Central memory CD4-positive, alpha-beta T cell (primary cell): ENCODE measurements at places on chromosomes 2 and 18.

DNA sequence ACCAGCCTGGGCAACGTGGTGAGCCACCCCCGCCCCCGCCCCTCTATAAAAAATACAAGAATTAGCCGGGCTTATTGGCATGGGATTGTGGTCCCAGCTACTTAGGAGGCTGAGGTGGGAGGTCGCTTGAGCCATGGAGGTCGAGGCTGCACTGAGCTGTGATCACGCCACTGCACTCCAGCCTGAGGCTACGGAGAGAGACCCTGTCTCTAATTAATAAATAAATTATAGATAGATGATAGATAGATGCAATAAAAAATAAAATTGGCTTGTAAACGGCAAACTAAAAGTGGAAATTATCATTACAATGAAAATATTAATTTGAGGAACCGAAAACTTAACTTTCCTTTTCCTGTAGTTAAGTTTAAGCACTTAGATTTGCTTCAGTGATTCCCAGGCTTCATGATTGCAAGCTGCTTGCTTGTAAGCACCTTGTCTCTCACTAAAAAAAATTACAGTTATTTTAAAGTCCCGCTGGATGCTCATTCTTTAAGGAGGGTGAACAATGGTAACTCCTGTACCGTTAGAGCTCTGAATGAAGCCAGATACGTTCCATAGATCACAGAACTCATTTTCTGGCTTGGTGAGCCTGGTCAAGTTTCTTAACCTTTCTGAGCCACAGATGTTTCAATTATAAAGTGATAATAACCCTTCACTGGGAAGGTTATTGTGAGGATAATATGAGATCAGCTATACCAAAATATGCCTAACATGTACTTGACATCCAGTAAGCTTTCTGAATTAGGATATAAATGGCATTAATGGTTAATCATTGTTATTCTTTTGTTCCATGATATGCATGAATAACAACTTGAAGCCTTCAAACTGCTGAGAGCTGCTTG is 9.3 kb upstream of the NARS1 start:
- no peak for DNase-seq

DNA sequence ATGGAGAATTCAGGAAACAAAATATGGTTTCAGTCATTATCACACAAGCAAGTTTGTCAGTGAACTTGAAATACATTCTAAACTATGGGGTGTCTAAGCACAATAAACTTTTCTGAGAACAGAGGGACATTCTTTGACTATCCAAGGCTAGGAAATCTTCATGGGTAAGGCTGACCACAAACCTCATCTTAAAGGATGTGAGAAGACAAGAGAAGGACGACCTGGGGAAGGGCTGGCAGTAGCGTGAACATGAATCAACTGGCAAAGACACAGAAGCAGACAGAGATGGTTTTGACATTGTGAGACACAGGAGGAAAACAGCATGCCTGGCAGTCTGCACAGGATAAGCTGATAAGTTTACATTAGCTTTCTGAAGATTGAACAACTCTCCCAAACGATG is 752.4 kb upstream of the SLC8A1 start:
- DNase-seq, result no peak

GRCh38 chr18:65788373-65788772 is 37.6 kb downstream of the CDH7 start:
- no peak for DNase-seq

DNA sequence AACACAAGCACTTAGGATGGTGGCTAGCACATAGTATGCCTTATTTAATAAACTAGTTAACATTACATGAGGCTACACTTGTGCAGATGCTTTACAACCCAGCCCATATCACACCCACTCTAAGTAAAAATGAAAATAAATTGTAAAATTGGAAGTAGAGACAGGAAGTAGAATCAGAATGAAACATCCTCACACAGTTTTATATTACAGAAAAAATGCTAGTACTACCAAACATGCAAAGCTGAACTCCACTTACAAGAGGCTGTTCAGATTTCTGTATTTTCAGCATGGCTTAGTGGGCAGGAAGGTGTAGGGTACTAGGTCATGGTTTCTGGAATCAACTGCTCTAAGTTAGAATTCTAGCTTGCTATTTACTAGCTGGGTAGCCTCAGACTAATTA is 18.2 kb upstream of the CRIM1 start:
- DNase-seq, result no peak

DNA sequence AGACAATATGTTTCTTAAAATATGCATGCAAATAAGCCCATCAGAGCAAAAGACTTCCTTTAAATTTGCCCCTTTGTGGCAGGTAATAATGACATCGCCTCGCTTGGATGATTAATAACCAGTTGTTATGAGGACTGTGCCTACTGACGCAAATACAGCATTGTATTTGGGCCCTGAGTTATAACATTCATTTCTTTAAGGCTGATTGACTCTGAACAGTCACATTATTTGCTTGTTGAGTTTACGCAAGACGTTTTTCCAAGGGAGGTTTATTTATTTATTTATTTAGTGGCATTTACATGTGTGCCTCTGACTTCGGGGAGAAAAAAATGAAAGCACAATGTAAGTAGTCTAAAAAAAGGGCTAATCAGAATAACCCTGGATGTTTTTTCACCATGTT is 88.3 kb downstream of the SLC8A1 start:
- no peak for DNase-seq

GRCh38 chr2:120674246-120675170 is 61.2 kb upstream of the GLI2 start:
- DNase-seq, result no peak

DNA sequence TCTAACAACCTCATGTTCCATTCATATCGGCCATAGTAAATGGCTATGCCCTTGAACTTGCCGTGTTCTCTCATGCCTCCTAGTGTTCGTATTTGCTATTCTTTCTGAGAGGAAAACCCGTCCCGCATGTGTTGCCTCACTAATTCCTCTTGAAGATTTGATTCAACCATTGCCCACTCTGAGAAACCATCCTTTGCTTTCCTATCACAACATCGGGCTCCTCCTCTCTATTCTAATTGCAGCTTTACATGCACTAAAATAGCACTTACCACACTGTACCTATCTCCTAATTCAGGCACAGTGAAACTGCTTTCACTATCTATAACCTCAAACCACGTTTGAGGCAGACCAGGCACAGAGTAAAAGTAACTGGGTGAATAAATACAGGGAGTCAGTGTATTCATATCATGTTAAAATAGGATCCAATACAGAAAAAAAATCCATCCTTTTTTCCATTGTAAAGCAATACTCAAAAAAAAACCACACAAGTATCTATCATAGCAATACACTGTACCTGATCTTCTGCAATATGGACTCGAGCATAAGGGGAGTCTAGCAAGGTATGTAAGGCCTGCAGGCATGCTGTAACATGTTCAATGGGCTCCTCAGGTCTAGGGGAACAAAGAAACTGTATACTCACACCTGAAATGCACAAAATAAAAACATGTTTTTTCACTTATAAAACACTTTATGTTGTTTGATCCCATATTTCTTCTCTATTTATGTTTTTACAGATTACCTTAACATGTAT is 39.0 kb upstream of the STRN start:
- peak; percentile 18 for DNase-seq

DNA sequence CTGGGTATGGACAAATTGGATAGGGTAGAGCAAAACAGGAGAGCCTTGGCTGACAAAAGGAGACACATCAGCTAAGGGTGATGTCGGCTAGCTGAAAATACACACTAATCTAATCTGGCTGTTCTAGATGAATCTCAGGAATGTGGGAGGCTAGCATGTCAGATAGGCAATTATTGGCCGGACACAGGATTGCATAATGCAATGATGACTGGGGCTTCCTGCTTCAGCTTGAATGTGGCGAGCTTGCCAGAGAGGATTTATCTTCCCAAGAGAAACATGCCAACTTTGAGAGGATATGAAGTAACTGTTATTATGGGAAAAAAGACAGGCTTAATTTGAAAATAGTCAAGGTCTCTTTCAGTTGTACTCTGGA is 102.4 kb downstream of the TRIB2 start:
- DNase-seq, result no peak

DNA sequence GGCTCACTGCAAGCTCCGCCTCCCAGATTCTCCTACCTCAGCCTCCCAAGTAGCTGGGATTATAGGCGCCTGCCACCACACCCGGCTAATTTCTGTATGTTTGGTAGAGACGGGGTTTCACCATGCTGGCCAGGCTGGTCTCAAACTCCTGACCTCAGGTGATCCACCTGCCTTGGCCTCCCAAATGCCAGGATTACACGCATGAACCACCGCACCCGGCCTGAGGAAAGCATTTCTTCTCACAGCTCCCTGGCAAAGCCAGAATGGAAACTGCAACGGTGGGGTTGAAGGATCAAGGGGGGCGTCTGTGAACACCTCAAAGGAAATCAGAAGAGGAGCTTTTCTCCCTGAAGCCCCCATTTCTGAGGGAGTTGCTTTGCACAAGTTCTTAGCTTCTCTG is 11.2 kb upstream of the TEX51 start:
- DNase-seq, result no peak

GRCh38 chr18:80244956-80245730 is 2.2 kb downstream of the PARD6G start:
- DNase-seq, result no peak

GRCh38 chr18:2654928-2655177 is 673 bp upstream of the SMCHD1 start:
- peak; percentile 83 for DNase-seq

DNA sequence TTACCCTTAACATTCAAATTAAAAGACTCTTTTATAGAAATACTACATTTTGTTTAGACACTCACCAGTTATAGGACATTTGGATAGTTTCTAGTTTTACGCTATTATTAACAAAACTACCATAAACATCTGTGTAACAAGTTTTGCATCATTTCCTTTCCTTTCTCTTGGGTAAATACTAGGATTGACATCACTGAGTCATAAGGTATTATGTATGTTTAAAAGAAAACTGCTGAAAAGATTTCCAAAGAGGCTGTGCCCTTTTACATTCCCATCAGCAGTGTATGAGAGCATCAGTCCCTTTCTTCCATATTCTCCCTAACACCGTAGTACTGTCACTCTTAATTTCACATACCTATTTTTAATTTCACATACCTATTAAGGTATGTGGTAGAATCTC is 130.6 kb downstream of the USP34 start:
- DNase-seq, result no peak

DNA sequence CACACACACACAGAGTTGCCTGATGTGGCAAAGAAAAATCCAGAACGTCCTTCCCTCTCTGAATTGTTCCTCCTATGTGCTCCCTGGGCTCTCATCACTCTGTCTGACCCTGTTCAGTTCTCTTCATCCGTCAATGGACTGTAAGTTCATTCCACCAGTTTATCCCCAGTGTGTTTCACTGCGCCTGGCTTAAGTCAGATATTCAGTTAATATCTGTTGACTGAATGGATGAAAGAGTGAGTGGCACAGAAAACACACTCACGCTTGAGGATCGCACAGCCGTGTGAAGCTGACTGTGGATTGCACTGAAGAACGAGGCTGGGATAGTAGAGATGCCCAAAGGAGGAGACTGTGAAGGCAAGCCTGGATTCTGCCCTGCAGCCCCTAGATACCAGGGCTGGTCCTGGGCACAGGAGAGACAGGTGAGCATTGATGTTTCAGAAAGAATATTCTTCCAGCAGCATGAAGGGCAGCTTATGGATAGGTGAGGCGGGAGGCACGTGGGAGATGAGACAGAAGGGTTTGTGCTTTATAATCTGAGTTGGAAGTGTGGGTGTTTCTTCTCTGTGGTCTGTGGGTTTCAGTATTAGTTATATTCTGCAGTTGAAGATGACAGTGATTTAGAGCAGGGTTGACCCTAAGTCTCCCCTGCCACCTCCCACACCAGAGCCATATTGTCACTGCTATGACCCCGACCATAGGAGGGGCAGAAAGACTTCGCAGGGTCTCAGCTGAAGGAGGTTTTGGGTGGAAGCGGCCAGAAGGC is 129.9 kb downstream of the SOCS6 start:
- DNase-seq, result no peak

DNA sequence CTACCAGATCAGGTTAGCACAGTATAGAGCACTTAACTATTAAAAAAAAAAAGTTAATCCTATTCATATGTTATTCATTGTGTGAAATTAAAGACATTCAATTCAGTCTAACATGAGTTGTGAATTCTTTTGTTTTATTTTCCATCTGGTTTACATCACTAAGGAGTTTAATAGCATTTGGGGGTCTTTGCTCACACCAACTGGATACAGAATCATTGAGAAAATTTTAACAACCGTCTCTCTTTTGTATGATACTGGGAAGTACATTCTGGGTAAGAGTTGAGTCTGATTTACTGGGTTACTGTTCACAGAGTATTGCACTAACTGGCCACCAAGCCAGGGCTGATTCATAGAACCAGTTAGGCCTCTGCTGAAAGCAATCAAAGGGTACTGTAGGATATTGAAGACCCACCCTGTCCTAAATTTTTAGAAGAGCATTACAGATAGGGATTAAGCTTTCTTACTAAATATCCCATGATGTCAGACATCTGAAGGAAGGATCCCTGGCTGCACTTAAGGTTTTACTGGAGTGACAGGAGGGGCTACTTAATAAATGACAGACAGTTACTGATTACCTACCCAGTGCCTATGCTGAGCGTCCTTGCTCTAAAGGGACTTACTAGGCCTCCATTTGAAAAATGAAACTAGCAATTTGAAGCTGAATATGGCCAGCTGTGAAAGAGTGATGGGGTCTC is 387.9 kb downstream of the SETBP1 start:
- DNase-seq, result no peak

DNA sequence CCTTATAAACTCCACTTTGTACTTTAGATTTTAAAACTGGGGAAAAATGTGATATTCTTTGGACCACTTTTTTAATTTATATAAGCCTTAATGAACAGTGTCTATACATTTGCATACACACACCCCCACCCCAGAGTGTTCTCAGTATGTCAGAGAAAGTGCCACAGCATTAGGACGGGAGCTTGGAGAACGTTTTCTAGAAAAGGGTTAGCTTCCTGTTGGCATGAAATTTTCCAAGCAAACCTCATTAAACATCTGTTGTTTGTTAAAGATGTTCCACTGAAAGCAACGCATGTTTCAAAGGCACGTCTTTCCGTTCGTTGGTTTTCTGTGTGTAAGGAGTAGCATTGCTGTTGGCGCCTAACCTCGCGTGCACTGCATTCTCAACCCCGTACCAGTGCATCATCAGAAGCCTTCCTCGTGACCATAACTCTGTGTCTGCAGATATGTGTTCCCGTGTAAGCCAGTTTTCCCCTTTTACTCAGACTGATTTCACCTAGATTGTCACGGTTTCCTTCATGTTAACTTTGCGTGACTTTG is 228.5 kb downstream of the ALPK2 start:
- DNase-seq, result peak; percentile 8

GRCh38 chr2:117770730-117771129 is 43.8 kb upstream of the DDX18 start:
- no peak for DNase-seq

DNA sequence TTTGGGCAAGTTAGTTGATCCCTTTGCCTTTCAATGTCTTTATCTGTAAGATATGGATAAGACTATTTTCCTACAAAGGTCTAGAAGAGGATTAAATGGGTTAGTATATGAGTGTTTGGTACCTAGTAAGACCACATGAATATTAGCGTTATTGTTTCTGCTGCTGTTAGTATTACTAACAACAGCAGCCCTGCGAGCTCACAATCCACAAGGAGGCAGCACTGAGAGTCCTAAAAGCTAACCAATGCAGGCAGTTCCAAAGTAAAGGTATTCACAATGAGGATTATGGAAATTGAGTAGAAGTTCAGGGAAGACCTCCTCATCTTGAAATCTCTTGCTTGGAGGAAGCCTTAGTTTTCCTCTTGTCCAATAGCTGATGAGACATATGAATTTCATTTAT is 248.9 kb downstream of the TDRD15 start:
- DNase-seq, result no peak

GRCh38 chr2:240224676-240225075 is 84.2 kb upstream of the OTOS start:
- DNase-seq, result no peak

GRCh38 chr2:10541775-10542432 is 93.8 kb upstream of the ODC1 start:
- no peak for DNase-seq

- DNase-seq, result no peak
Observed at GRCh38 chr18:34911661-34912384, 129.4 kb upstream of the MAPRE2 start.
